ENCODE measurements at places on chromosomes 12 and 14.

GRCh38 chr12:104998423-104999346 is 12.6 kb downstream of the NOPCHAP1 start:
- DNase-seq = no peak

- DNase-seq = no peak
Observed at GRCh38 chr12:91483471-91483985, 300.9 kb upstream of the DCN start.

- DNase-seq = no peak
Observed at GRCh38 chr12:52839436-52840105, 5.5 kb upstream of the KRT79 start.

DNA sequence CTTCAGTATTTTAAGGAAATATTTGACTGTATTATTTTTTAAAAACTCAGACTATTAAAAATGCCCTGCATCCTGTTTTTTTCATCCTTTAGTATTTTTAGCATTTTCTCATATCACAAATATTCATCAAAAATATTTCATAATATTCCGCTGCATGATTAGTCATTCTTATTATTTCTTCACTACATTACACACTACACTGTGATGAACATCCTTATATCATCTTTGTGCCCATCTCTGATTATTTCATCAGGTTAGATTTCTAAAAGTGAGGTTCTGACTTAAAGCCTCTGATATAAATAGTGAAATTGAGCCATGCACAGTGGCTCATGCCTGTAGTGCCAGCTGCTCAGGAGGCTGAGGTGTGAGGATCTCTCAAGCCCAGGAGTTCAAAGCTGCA is 8.1 kb downstream of the COCH start:
- DNase-seq = no peak

- no peak for DNase-seq
Observed at GRCh38 chr12:106108185-106108835, 30.4 kb downstream of the NUAK1 start.

GRCh38 chr14:40269436-40269835 is 837.2 kb upstream of the FBXO33 start:
- DNase-seq = no peak

- no peak for DNase-seq
Observed at GRCh38 chr12:108381787-108382436, 42.8 kb upstream of the CMKLR1 start.

DNA sequence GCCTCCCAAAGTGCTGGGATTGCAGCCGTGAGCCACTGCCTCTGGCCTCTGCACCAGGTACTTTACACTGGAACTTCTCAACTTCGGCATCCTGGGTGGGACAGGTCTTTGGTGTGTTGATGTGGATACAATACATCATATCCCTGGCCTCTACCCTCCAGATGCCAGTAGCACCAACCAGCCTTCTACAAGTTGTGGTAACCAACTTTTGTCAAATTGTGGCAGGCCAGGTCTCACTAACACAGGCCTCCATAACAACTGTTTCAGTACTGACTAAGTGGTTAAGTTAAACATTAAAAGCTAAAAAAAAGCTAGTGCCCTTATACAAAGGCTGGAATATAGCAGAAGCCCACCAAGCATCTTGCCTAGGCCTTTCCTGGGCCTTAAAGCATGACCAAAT is 232.9 kb downstream of the PCNX1 start:
- no peak for DNase-seq

DNA sequence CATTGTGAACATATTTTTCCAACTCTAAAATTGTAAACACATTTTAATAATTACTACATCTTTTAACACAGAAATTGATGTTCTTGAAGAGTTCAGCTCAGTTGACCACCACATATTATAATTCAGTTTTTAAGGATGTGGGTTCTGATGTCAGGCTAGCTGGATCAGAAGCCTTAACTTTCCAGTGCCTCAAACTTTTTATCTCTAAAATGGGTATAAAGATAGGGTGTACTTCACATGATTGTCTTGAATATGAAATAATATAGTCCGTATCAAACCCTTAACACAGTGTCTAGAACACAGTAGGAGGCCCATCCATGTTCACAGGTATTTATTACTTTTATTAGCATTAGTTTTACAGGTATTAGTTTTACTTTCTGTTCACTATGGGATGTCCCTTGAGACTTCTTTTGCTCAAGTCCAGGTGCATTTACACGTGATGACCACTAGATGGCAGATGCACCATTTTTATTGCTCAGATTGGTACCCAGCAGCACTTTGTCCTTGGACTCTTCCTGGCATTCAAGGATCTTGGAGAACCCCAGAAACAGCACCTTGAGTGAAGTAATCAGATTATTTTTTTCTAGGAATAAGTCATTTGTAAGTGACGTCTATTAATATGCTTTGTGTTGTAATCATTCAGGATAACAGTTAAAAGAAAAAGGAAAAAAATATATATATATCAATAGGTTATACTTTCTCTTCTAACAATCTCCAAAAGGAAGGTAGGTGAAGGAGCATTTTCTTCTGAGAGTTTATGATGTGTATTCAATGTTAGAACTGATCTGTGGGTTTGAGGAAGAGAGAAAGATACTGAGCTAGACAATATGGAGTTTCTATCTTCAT is 580.2 kb downstream of the ETNK1 start:
- peak; percentile 29 for DNase-seq

GRCh38 chr12:26452511-26452910 is 257.1 kb downstream of the SSPN start:
- no peak for DNase-seq

DNA sequence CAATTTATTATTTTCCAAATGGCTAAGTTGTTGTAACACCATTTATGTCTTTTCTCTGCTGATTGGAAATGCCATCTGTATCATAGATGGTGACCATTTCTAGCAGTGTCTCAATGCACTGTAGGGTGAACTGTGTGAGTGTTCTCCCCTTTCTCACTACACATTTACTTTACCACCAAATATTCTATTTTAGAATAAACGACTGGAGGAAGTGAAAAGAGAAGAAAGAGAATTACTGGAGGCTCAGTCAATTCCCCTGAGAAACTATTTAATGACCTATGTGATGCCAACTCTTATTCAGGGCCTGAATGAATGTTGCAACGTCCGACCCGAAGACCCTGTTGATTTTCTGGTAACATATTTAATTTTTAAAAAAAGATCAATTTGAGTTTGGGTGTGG is 15.5 kb upstream of the PAPOLA start:
- no peak for DNase-seq

- no peak for DNase-seq
Observed at GRCh38 chr14:62079038-62079437, 316.8 kb downstream of the SNAPC1 start.

DNA sequence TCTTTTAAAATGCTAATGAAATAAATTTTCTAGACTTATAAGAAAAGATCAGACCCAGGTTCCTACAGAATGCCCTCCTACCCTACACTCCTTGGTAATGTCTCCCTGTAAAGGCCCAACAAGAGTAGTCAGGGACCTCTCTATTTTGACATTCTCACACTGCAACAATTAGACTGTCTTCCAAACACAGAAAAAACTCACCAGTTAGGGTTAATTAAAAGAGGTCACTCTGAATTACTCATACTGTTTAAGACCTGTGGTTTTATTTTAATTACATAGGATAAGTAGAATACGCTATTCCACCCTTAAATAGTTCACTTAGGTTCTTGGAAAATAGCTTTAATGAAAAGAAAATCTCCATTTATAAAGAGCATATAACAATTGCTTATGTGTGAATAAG is 142.4 kb downstream of the ITPR2 start:
- DNase-seq = no peak

DNA sequence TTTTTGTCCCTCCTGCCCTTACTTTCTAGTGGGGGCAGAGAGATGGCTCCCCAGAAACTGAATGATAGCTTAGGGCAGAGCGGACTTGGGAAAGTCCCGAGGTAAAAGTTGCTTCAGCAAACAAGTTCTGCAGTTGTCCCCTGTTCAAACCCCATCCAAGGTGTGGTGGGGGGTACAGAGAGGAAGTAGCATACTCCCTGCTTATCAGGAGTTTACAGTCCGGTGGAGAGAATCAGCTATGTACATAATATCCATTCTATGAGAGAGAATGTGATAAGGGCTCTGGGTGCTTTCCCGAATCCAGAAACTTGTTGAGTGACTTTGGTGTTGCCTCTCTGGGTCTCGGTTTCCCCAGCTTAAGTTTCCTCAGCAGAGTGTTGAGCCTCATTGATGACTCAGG is 40.4 kb upstream of the VRK1 start:
- no peak for DNase-seq

DNA sequence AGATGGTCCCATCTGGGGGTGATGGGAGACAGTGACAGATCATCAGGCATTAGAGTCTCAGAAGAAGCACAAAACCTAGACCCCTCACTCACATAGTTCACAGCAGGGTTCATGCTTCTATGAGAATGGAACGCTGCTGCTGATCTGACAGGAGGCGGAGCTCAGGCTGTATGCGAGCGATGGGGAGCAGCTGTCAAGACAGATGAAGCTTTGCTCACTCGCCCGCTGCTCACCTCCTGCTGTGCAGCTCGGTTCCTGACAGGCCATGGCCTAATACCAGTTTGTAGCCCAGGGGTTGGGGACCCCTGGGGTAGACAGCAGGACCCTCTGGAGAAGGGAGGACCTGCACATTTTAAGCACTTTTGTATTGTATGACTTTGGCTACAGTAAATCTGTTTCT is 111.2 kb downstream of the LGMN start:
- DNase-seq = no peak

- DNase-seq = no peak
Observed at GRCh38 chr12:85626001-85626783, 210.0 kb downstream of the RASSF9 start.

DNA sequence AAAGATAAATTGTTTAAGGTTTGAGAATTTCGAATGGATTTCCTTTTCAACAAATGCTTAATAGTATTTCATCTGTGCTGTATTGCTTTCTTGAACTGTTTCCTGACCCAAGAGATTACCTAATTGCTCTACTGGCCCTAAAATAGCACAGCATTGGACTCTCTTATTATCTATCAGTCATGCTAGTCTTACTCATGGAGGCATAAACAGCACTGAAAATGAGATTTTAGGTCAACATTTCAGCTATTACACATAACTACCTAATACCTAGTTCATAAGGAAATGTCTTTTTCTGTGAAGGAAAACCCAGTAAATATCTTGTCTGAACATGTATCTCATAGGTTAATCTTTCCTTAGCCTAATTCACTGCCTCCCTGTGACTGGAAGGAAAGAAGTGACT is 4.3 kb upstream of the ABCD2 start:
- no peak for DNase-seq

- DNase-seq = no peak
Observed at GRCh38 chr12:93788853-93789252, 111.7 kb downstream of the CRADD start.

GRCh38 chr12:81203671-81204204 is 125.9 kb downstream of the ACSS3 start:
- no peak for DNase-seq

GRCh38 chr12:75721796-75722195 is 210.4 kb upstream of the KRR1 start:
- DNase-seq = no peak

DNA sequence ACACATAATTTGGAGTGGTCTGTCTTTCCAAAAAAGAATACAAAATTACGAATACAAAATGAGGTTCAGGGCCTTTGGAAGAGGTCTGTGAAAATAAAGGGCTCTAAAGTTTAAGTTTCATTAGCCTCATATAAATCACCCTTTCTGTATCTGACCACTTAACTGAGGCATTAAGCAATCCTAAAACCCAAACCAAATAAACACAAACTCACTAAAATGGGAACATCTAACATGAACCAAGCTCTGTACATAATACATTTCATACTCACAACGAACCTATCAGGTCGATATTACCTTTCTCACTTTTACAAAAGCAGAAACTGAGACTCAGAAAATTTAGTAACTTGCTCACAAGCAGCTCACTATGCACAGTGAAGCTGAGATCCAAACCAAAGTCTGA is 1.1 kb upstream of the CCDC196 start:
- DNase-seq = no peak

DNA sequence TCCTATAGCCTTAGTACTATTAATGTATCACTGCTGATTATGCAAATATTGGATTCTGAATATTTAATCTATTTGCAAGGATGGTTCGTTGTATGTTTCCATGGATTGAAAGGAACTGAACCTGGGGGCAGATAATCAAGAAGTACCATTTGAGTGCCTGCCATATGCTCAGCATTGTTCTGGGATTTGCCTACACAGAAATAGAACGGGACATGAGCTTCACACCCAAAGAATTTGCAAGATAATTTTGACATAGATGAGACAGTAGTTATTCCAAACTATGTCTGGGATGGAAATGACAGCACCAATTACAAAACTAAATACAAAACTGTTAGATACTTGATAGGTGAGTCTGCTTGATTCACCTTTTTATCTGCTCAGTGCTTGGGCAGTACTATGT is 132.7 kb upstream of the NPAS3 start:
- DNase-seq = no peak

GRCh38 chr12:110537605-110538409 is 35.7 kb downstream of the RAD9B start:
- no peak for DNase-seq

DNA sequence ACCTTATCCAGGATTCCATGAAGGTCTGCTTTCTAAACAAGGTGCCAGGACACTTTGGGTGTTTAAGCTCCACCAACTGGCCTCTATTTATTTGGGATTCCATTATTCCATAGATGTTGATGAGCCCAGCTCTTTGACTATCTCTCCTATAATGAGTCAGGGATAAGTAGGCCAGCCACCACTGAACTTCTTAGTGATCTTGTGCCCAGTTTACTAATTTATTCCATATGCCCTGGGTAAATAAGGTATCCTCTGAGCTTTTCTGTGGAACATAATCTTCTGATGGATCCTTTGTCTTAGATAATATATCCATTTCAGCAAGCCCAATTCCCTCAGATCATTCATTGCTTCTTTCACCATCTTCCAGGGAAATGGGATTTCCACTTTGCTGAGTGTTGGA is 535.0 kb downstream of the FOXG1 start:
- no peak for DNase-seq

- DNase-seq = no peak
Observed at GRCh38 chr12:121516437-121517011, 64.3 kb downstream of the KDM2B start.

DNA sequence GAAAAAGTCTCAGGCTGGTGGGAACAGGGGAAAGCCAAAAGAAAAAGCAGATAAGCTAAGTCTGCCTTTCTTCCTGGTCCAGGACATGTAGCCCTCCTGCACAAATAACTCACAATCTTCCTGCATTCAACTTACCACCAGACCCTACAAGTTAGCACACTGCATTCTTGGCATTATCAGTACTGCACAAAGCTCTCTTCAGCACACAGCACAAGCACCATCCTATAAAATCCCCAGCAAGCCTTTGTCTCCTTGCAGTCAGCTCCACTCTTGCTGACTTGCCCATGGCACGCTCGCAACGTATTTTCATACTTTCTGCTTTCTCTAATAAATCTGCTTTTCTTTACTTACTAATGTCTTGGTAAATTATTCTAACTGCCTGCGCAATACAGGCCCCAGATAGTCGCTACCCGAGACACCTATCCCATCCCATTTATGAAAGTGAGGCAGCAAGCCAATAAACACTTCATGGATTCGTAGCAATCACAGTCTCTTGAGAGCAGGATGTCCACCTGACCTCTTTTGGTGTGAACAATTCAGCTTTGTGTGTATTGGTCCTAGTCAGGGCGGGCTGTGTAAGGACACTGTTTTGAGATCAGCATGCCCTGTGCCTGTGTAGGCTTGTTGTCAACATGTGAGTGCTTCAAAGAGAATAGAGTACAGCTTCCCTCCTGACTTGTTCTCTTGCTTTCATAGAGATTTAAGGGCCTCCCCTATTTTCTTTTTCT is 49.0 kb downstream of the TMEM117 start:
- no peak for DNase-seq
